ENCODE measurements at places on chromosomes 11 and 22.
A peak's percentile ranks its signal among the peaks of the same experiment; 100 is the strongest.

- DNase-seq: no peak
Observed at GRCh38 chr11:85884581-85885021, 29.4 kb downstream of the CCDC83 start.

DNA sequence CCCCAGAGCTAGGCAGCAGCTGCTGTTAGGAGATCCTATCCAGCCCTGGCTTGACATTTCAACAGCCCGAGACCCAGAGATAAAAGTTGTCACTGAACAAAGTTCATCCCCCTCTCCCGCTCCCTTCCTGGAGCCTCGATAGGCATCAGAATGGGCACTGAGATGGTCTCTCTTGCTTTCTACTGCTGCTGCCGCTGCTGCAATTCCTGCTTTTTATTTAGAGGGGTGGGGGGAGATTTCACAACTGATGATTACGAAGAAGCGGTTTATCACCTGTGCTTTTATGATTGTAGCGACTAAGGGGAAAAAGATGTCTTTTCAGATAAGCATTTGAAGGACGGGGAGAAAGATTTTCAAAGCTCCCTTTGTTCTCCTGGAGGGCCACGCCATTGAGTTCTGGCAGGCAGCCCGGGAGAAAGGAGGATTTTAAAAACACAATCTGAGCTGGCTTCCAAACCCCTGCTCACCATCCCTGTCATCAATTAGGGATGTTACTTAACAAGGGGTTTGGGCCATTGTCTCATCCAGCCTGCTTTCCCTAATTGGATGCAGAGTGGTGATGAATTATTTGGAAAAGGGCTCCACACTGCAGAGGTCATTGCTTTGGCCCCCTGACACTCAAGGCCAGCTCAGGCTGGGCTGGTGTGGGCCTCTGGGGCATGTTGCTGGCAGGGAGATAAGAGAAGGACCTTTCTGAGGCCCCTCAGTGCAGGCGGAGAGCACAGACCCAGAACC lies 344.7 kb downstream of the BUD13 start:
- no peak for DNase-seq

DNA sequence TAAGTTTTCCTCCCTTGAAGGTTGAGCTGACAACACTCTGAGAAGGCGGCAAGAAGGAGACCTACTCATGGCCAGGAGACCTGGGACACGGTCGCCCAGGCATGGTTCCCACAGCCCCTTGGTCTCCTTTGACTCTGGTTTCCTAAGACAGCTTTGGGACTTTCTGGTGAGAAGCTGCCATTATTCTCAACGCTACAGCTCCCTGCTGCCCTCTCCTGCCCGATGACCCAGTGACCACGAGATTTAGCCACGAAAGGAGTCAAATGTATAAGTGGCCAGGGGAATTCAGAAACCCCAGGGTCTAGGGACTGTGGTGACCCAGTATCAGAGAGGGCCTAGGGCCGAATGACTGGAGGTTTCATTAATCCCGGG lies 699 bp upstream of the SDF2L1 start:
- DNase-seq: no peak

GRCh38 chr22:36055376-36056295 lies 27.0 kb upstream of the RBFOX2 start:
- DNase-seq: no peak

DNA sequence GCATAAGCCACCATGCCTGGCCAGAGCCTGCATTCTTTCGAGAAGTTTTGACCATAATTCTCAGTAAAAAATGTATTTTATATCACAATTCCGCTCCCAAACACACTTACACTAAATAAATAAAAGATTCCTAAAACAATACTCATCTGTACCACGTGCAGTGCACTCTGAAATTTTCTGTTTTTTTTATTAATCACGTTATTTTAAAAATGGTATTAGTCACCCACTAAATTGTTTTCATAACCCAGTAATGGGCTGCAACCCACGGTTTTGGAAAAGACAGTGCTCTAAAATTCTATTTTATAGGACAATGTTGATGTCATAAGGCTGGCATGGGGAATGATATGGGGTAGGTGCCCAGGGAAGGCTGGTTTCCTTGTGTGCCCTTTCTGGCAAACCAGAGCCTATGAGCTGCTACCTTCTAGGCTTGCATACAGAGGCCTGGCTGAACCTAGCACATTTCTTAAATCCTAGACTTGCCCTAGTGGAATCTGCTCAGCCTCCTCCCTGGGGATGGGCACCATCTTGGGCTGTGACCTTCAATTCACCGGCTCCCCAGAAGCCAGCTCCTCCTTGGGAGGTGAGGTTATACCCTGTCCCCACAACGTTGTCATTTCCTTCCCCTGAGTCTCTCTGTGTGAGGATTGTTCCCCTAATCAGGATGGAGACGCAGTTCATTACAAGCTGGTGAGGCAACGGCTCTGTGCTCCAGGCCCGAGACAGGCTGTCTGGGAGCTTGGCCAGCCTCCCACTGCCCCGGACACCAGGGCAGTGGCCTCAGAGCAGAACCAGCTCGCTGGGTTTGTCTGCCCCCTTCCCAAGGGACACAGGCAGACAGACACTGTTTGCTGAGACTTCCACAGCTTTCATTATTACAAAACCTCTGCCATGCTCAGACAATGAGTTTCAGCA lies 116.5 kb upstream of the NAV2 start:
- no peak for DNase-seq

GRCh38 chr11:10301656-10302358 lies 3.1 kb upstream of the ADM start:
- DNase-seq: no peak

GRCh38 chr11:1388763-1389102 lies 1.0 kb upstream of the BRSK2 start:
- DNase-seq: no peak

DNA sequence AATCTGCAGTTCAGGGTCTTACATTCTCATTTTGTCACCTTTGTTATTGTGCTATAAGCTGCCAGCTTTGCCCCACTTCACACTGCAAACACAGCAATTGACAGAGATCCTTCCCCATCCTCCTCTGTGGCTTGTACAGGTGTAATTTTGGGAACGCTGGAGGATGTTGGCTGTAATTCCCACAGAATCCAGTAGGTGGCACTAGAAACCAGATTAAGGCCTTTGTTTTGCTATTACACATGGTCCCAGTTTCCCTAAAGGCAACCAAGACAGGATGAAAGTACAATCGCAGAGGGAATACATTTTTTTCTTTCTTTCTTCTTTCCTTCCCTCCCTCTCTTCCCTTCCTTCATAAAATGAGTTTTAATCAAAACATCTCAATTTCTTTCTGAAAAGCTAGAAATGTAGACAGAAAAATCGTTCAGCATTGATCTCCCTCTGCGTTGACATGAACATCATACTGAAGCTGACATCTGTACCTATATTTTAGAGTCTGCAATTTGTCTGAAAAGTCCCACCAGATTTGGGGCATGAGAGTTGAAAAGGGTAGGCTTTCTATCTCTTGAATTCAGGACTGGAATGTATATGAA lies 21.3 kb upstream of the NELL1 start:
- DNase-seq: peak; percentile 33
